ENCODE measurements at places on chromosomes 3 and 15.

- DNase-seq, result no peak
These were observed 122.6 kb downstream of the ITPR1 start for GRCh38 chr3:4615750-4616149.

GRCh38 chr3:33057320-33058298, 39.3 kb downstream of the GLB1 start:
- DNase-seq, result no peak

DNA sequence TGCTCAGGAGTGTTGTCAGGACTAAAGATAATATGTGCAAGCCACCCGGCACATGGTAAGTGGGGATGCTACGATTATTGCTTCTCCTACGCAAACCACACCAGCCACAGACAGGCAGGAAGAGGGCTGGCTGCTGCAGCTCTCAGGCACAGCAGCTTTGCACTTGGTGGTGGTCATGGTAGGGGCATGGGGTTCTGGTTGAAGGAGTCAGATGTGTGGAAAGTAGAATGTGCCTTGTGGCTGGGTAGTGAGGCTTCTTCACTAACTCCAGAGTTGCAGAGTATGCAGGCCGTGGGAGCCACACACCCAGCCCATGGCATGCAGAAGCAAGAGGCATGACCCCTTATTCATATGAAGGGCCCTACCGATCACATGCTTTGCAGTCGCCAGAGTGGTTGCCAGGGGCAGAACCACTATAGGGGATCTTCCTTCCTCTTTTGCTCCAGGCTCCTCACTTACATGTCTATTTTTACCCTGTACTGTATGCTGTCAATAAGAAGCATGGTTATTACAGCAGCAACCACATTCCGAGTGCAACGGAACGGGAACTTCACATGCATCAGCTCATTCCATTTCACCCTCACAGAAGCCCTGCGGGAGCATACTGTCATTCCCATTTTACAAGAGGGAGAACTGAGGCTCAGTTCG, 59.2 kb upstream of the HERC1 start:
- no peak for DNase-seq

DNA sequence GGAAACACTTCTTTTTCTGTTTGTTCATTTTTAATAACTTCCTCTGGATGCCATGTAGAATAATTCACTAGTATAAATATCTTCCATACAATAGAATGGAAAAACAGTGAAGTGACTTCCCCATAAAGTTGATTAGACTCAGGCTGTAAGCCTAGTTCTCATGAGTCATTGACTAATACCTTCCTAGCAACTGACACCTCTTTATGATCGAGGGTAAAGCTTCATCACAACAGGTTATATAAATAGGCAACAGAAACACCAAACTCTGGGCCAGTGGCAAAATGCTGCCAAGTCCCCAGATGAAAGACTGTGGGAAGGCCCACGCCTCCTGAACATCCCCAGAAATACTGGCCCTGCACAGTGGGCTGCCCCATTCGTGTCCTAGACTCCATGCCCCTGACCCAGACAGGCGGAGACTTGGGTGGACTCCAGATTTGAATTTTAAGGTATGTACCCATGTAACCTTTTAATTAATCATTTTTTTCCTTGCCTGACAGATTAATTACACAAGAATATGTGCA, 71.3 kb upstream of the TBC1D23 start:
- no peak for DNase-seq

GRCh38 chr3:154921351-154921750, 158.8 kb upstream of the MME start:
- DNase-seq, result peak; percentile 25

- DNase-seq, result no peak
These were observed 6.7 kb downstream of the ISLR start for GRCh38 chr15:74179983-74180880.

GRCh38 chr15:80567721-80568157, 127.4 kb upstream of the ABHD17C start:
- DNase-seq, result peak; percentile 74

DNA sequence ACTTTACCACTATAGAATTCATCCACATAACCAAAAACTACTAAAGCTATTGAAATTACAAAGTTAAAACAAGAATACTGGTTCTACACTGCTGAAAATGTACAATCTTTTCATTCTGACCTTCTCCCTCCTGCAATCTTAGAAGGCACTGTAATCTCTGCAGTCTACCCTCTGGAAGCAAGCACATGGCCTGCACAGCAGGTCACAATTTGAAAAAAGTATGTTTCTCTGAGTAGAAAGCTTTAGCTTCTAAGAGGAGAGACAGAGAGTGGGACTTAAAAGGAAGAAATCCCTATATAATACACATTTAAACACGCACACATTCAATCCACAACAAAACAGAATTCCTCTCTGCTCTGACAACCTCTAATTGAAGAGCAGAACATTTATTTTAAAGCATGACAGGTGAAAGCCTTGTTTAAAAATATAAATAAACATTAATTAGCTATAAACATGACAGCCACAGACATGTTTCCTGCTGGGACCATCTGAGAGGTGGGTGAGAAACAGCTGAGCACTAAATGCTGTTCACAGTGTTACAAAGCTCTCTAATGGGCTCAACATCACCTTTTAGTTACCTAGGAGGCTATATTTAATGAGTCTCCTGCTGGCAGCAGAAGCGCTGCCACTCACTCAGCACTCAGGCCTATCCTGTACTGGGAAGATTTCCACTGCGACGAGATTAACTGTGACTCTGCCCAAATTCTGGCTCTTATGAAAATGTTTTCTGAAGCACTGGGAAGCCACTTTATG, 447.4 kb downstream of the AGBL1 start:
- no peak for DNase-seq

- DNase-seq, result no peak
These were observed 59.8 kb downstream of the TP53BP1 start for GRCh38 chr15:43433165-43433564.

DNA sequence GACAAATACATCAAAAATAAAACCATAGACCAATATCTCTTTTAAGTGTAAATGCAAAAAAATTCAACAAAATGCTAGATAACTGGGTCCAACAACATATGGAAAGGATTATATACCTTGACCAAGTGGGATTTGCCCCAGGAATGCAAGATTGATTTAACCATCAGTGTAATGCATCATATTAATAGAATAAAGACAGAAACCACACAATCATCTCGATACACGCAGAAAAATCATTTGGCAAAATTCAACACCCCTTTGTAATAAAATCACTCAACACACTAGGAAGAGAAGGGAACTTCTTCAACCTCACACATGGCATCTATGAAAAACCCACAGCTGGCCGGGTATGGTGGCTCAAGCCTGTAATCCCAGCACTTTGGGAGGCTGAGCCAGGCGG, 19.5 kb downstream of the GREM1 start:
- no peak for DNase-seq

GRCh38 chr3:126179825-126180476, 435 bp downstream of the ALDH1L1 start:
- DNase-seq, result peak; percentile 69

GRCh38 chr15:60115579-60116380, 111.7 kb downstream of the FOXB1 start:
- no peak for DNase-seq

DNA sequence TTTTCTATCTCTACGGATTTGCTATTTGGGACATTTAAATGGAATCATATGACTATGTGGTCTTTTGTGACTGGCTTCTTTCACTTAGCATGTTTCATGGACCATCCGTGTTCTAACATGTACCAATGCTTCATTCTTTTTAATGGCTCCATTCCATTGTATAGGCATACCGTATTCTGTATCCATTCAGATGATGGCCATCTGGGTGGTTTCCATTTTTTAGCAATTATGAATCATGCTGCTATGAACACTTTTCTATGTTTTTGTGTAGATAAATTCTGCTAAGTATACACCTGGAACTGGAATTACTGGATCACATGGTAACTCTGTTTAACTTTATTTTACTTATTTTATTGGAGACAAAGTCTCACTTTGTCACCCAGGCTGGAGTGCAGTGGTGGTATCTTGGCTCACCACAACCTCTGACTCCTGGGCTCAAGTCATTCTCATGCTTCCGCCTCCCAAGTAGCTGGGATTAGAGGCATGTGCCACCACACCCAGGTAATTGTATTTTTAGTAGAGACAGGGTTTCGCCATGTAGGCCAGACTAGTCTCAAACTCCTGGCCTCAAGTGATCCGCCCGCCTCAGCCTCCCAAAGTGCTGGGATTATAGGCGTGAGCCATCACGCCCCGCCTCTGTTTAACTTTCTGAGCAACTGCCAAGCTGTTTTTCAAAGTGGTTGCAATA, 13.4 kb downstream of the UBP1 start:
- no peak for DNase-seq

DNA sequence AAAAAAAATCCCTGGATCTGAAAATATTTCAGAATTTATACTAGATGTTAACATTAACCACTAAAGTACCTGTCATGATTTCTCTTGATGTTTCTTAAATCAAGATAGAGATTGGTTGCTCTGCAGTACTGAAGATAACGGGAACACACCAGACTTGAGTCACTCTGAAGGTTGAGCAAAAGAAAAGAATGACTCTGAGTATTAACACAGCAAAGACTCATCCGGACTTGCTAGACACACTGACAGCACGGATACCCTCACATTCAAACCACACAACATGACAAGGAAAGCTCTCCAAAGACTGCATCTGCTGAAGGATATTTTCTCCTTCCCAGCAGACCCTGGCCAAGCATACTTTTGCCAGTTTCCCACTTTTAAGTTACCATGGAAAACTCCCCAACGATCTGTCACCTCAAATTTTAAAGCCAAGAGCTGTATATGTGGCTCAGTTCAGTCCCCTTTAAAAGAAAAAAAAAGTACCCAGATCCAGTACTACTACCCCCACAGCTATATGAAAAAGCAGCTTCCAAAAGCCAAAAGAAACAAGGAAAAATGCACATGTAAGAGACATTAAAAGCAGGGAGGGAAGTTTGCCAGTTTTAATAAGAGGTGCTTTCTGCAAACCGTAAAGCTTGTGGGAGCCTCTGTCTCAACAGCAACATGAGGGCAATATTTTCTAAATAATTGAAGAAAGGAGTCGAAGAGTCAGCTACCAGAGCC, 8.3 kb downstream of the EOGT start:
- DNase-seq, result no peak

DNA sequence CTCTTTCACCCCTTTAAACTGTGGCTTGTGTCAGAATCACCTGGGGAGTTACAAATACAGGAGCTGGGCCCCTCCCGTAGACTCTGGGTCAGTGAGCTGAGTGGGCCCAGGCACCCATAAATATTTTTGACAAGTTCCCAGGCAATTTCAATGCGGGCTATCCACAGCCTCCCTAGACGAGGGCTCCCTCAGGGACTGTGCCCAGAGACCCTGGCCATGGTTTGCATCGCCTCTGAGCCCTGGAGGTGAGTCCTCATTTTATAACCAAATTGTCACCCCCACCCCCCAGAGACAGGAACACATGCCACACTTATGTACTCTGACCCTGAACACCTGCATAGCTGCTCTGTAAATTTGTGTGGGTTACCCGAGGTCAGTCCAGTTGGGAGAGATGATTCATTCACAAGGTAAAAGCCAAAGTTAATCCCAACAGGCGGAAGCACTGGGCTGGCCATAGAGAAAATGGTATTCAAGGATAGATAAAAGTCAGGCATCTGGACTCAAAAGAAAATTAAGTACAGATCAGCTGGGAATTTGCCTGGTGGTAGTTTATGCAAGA, 146.5 kb upstream of the SLC6A11 start:
- no peak for DNase-seq

DNA sequence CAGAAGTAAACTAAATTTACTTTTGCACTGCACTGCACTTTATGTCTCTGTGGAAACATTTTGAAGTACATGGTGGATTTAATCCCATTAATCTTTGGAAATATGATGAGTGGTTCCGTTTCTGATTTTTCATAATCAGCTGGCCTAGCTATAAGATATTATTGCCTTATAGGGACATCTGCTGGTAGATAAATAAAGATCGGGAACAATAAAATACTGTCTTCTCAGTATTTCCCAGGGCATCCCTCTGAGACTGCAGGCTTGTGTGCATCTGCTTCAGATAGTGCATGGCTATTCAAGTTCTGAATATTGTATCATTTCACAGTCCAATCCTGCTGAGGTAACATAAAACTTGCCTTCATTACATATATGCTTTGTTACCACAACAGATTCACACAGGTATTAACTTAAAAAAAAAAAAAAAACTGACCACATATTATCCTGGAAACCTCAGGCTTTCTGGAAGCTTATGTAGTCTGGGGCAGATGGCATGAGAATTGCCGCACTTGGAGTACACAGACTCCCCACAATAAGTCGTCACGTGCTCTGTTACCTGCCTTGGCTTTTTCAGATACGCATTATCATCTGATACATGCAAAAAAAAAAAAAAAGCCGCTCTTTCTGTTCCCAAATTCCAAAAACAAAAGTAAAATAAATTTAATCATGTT, 330.8 kb upstream of the AGTR1 start:
- DNase-seq, result no peak

GRCh38 chr15:36791844-36792571, 212.6 kb downstream of the CDIN1 start:
- no peak for DNase-seq

GRCh38 chr3:72013084-72013483, 228.1 kb upstream of the PROK2 start:
- no peak for DNase-seq

GRCh38 chr15:75641603-75642002, 1.6 kb upstream of the IMP3 start:
- DNase-seq, result no peak

GRCh38 chr3:71859123-71859519, 74.2 kb upstream of the PROK2 start:
- no peak for DNase-seq

DNA sequence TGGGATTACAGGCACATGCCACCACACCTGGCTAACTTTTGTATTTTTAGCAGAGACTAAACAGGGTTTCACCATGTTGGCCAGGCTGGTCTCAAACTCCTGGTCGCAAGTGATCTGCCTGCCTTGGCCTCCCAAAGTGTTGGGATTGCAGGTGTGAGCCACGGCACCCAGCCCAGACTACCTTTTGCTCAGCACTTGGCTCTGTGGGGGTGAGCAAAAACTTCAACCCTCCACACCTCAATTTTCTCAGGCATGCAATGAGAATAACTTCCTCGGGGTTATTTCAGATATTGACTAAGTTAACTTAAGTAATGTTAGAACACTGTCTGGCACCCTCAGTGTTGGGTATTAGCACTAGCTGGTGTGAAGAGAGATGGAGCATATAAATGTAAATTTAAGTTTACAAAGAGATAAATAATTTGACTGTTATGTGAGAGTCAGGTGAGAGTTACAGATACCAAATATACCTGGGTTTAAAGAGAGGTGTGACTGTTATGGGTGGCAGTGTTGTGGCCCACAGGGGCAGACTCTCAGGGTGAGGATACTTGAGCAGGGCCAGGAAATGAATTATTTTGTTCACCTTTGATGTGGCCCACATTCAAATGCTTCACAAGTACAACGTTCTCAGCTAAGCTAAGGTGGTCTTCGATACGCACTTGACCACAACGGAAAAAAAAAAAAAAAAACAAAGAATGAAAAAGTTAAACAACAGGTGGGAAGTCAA, 29.0 kb downstream of the CPOX start:
- DNase-seq, result no peak

DNA sequence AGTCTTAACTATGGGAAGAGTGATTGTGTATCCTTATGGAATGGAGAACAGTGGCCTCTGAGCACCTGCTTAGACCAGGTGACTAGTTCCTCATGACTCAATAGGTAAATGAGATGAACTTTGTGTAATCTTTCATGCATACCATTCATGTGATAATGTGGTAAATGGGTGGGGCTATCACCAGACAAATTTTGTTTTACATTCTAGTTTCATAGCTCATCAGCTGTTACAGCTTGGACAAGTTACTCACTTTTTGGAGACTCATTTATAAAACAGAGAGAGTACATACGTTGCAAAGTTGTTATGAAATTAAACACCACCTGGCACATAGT, 103.7 kb upstream of the TGFBR2 start:
- DNase-seq, result no peak

GRCh38 chr15:62900071-62900802, 142.3 kb upstream of the TPM1 start:
- DNase-seq, result no peak

Measured in ELF-1 (cell line).